ENCODE measurements at places on chromosomes 4 and X.

DNA sequence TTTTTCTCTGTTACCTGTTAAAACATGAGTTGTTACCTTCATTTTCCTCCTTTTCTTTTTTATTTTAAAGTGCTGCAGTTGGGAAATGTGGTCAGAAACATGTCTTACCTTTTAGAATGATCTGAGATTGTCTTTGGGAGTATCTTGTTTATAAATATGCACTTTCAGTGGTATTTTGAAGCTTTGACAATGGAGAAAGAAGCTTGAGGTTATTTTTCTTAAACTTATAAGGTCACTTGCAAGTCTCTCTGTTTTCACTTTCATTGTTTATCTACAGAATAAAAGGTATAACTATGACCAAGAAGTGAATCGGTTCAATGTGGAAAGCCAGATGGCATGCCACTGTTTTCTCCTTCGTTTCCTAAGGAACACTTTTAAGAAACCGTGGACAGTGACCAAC, 167.5 kb upstream of the SLC7A11 start:
- no peak for DNase-seq

GRCh38 chr4:1722551-1723118, 1.3 kb downstream of the TACC3 start:
- no peak for DNase-seq

DNA sequence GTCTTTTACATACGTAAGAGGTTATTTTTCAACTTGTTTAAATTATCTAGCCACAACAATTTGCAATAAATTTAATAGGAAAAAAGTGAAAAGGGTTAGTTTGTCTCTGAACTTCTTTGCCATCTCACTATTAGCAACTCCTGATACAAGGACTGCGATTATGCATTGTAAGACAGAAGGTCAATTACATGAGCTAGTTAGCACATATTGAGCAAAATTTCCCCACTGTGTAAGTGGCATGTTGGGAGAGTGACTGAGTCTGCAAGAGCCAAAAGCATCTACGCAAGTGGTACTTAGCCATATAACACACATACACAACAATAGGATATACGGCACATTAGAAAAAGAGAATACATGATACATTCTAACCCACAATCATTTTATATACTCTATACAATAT, 927.2 kb downstream of the STPG2 start:
- DNase-seq: no peak

- DNase-seq: no peak
Measured at GRCh38 chr4:141131723-141132071, 1.6 kb downstream of the RNF150 start.

DNA sequence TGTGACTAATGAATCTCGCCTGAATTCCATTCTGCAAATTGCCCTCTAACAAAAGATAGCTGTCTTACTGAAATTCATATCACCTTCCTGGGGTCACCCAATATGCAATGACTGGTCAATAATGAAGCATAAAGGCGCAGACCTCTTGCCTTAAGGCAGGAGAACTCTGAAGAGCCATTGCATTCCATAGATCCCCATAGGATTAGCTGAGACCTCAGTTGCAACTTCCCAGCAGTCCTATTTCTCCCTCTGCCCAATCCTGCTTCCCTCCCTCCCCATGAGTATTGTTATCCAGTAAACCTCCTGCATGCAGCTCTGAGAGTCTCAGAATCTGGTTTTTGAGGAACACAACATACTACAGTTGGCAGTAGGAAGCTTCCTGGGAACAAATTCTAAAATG, 396.5 kb downstream of the DCAF12L2 start:
- DNase-seq: no peak

- DNase-seq: no peak
Measured at GRCh38 chr4:2433609-2434350, 15.0 kb downstream of the CFAP99 start.

Data from bronchial epithelial cell (primary cell).